ENCODE measurements at places on chromosomes 1 and 21. TPM values are rescaled to one million over a fixed set of nuclear protein-coding genes. Genes with fewer than 3 reads are reported as not detected.
A peak's percentile ranks its signal among the peaks of the same experiment; 100 is the strongest.

DNA sequence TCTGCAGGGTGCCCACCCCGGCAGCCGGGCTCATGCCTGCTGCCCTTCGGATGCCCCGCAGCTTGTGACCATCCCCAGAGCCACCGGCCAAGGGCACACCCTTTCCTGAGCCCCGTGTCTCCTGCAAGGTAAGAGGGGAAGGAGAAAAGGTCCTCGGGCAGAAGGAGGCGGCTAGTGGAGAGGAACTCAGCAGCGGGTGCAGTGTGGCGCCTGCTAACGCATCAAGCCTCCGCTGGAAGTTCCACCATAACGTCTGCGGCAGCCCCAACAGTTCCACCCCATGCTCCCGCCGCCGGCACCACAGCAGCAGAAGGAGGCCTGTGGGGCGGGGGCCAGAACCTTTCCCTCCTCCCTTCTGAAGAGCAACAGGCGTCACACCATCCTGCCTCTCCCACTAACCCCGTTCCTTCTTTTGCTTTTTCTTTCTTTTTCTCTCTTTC lies 990 bp downstream of the VWA5B1 start:
- no peak overlapping the region for H3K27ac ChIP-seq
- no peaks in the 10 kb centered on the region for H3K36me3 ChIP-seq
- peak; percentile 69 for DNase-seq
- peaks cover 8% of the 10 kb centered on the region for H3K4me1 ChIP-seq
- peaks cover 87% of the 10 kb centered on the region for H3K27me3 ChIP-seq

DNA sequence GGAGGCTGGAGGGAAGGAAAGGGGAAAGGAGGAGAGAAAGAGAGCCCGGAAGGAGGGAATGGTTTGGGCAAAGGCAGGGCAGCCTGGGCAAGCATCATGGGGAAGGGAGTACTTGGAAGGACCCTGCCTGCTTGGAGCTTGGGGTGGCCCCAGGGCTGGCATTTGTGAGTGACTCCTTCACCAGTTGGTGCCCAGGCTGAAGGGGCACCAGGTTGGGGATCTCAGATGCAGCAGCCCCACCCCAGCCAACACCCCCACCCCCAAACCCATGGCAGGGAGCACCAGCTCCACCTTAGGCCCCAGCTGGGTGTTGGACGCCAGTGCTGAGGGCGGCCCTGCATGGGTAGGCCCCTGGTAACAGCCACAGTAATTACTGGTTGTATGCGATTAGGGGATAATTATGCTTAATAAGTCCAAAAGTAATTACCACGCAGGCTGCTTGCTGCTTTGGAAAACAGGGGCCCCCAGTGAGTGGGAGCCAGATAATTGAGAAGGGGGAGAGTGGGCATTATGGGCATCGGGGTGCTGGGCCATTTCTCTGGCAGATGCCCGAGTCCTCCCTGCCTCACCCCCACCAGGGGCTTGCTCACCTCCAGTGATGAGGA lies 78.3 kb downstream of the VWA5B1 start:
- H3K4me3 ChIP-seq = no peak overlapping the region
- no peak for DNase-seq
- H3K4me1 ChIP-seq = no peaks in the 10 kb centered on the region
- H3K36me3 ChIP-seq = no peaks in the 10 kb centered on the region
- H3K27me3 ChIP-seq = peaks cover 100% of the 10 kb centered on the region

- peaks cover 7% of the 10 kb centered on the region for H3K36me3 ChIP-seq
- peaks cover 4% of the 10 kb centered on the region for H3K4me1 ChIP-seq
- H3K27ac ChIP-seq = no peak overlapping the region
- no peak overlapping the region for H3K4me3 ChIP-seq
- no peak for DNase-seq
These were observed 3.4 kb upstream of the TMEM35B start for GRCh38 chr1:34988581-34988980.

- no peak overlapping the region for H3K4me3 ChIP-seq
- no peak for DNase-seq
- no peaks in the 10 kb centered on the region for H3K27me3 ChIP-seq
- H3K27ac ChIP-seq = no peak overlapping the region
- peaks cover 2% of the 10 kb centered on the region for H3K4me1 ChIP-seq
- H3K36me3 ChIP-seq = no peaks in the 10 kb centered on the region
These were observed 40.8 kb upstream of the TP53BP2 start for GRCh38 chr1:223886516-223886921.

- DNase-seq = no peak
- no peaks in the 10 kb centered on the region for H3K4me1 ChIP-seq
These were observed 60.9 kb upstream of the ZNF648 start for GRCh38 chr1:182122256-182122912.

DNA sequence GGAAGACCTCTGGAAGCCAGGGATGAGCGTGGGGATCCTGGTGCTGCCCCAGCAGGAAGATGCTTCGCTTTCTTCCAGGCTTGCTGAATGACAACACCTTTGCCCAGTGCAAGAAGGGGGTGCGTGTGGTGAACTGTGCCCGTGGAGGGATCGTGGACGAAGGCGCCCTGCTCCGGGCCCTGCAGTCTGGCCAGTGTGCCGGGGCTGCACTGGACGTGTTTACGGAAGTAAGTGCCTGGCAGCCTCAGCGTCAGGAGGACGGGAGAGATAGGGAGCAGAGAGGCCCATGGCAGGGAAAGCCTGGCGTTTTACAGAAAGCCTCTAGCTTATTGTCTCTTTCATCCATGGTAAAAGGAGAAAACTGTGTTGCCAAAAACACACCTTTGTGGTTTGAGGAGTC lies 23.5 kb downstream of the PHGDH start:
- H3K4me1 ChIP-seq = peaks cover 5% of the 10 kb centered on the region
- DNase-seq = no peak
- H3K27ac ChIP-seq = no peak overlapping the region
- H3K36me3 ChIP-seq = peaks cover 64% of the 10 kb centered on the region

DNA sequence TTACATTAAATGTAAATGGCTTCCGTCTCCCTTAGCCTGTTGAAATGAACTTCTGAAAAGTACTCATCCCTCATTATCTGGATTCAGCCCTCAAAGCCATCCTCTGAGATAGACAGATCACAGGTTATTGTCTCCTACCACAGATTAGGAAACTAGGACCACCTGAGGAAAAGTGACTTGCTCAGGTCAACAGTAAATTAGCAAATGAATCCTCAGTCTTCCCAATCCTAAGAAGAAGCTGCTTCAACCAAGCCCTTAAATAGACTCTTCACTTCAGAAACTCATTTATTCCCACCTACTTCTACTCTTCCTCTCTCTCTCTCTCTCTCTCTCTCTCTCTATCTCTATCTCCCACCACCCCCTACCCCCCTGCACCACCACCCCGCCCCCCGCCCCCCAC lies 152.3 kb downstream of the DMRTA2 start:
- no peaks in the 10 kb centered on the region for H3K4me1 ChIP-seq
- H3K27me3 ChIP-seq = peaks cover 10% of the 10 kb centered on the region
- H3K27ac ChIP-seq = no peak overlapping the region

DNA sequence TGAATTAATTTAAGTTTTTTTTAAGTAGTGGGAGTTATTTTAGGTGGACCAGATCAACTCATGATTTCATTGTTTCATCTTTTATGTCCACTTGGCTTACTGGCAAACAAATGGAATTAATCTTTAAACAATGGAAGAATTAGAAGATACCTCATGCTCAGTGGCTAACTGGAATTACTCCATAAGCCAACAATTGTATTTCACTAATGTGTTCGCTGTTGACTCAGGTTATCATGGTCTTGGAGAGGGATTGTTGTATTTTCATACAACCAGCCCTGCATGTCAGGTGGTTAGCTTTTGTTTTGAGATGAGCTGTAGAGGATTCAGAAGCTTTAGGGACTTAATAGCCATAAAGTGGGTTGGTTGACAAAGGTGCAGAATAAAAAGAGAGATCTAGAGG lies 57.2 kb upstream of the HMCN1 start:
- H3K4me3 ChIP-seq = no peak overlapping the region
- no peak for DNase-seq
- H3K27ac ChIP-seq = no peak overlapping the region
- H3K4me1 ChIP-seq = peaks cover 8% of the 10 kb centered on the region
- peaks cover 33% of the 10 kb centered on the region for H3K27me3 ChIP-seq

- no peaks in the 10 kb centered on the region for H3K36me3 ChIP-seq
- no peak overlapping the region for H3K4me3 ChIP-seq
- no peak overlapping the region for H3K27ac ChIP-seq
- DNase-seq = no peak
- no peaks in the 10 kb centered on the region for H3K27me3 ChIP-seq
These were observed 102.0 kb downstream of the BEND5 start for GRCh38 chr1:48674641-48675040.

DNA sequence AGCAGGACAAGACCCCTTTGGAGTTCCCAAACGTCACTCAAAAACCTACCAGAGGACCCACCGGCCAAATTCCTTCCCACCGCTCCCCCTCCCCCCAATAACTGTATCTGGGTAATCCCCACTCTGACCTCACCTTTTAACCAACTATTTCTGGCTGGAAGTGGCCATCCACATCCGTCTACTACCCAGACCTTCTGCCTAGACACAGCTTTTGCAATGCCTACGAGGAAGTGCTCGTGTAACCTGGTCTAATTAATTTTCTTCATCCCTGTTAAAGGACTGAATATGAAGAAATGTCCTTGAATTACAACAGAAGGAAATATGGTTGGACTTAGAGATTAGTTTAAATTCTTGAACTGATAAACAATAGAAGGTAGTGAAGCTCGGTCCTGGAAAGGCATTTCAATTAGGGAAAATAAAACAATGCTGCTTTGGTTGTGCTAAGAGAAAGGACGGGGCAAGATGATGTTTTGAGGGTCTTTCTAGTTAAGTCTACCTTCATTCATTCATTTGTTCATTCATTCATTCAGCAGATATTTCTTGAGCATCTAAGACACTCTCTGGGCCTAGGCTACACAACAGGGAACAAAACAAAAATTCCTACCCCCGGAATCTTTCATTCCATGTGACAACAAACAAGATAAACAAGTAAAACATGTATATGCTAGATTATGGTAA lies 18.8 kb downstream of the AVPR1B start:
- H3K27me3 ChIP-seq = no peaks in the 10 kb centered on the region
- H3K4me3 ChIP-seq = no peak overlapping the region
- no peaks in the 10 kb centered on the region for H3K36me3 ChIP-seq
- DNase-seq = no peak
- no peak overlapping the region for H3K27ac ChIP-seq

GRCh38 chr1:1033009-1033587 lies 13.2 kb downstream of the AGRN start:
- H3K4me1 ChIP-seq = peaks cover 6% of the 10 kb centered on the region
- DNase-seq = peak; percentile 99
- H3K36me3 ChIP-seq = no peaks in the 10 kb centered on the region
- no peak overlapping the region for H3K4me3 ChIP-seq
- peak overlapping the region; percentile 86 for H3K27ac ChIP-seq

DNA sequence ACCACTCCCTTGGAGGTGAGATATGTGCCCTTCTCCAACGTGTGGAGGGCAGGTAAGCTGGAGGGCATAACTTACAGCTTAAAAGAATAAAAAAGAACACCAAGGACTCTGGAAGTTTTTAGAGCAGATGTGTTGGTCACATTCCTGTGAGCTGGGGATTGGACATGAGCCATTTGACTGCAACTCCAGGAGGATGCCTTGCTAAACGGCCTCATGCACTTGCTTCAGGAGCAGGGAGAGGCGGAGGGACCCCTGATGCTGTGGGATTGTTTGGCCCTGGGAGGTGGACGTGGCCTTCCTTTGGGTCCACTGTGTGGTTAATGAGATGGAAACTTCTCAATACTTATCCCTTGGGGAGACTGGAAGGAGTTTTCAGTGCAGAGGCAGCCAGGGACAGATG lies 185.6 kb downstream of the RHOU start:
- no peak for DNase-seq
- H3K27me3 ChIP-seq = peaks cover 23% of the 10 kb centered on the region
- no peaks in the 10 kb centered on the region for H3K4me1 ChIP-seq
- H3K27ac ChIP-seq = no peak overlapping the region

DNA sequence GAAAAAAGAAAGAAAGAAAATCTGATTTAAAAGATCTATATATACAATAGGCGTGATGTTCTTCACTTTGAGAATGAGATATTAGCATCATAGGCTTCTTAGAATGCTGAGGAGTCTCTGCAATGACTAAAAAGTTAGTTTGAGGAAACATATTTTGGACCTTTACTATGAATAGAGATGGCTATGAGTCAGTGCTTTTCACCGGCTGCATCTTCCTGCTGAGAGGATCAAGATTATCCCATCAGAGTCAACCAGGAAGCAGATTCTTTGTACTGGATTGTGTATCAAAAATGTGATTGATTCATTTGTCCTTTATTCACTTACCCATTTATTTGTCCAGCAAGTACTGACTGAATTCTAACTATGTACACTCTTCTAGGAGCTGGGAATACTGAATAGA lies 144.2 kb downstream of the KCNK2 start:
- H3K4me1 ChIP-seq = no peaks in the 10 kb centered on the region
- H3K36me3 ChIP-seq = no peaks in the 10 kb centered on the region
- no peak overlapping the region for H3K27ac ChIP-seq
- H3K27me3 ChIP-seq = no peaks in the 10 kb centered on the region

Gene SMIM1
- 10.3 TPM for total RNA-seq

Gene SEMA6C
- 26.5 TPM for total RNA-seq

Gene TMEM79
- total RNA-seq = 1.5 TPM

Gene HAPLN2
- total RNA-seq = 0.42 TPM

Gene ACTL8
- total RNA-seq = not detected
